ENCODE measurements at places on chromosomes 5 and 9.

- no peak overlapping the region for H3K4me3 ChIP-seq
- H3K27me3 ChIP-seq, result no peaks in the 10 kb centered on the region
- no peak overlapping the region for H3K27ac ChIP-seq
- DNase-seq, result peak; percentile 13
These were observed 789.3 kb downstream of the SEMA5A start for GRCh38 chr5:8756498-8757084.

DNA sequence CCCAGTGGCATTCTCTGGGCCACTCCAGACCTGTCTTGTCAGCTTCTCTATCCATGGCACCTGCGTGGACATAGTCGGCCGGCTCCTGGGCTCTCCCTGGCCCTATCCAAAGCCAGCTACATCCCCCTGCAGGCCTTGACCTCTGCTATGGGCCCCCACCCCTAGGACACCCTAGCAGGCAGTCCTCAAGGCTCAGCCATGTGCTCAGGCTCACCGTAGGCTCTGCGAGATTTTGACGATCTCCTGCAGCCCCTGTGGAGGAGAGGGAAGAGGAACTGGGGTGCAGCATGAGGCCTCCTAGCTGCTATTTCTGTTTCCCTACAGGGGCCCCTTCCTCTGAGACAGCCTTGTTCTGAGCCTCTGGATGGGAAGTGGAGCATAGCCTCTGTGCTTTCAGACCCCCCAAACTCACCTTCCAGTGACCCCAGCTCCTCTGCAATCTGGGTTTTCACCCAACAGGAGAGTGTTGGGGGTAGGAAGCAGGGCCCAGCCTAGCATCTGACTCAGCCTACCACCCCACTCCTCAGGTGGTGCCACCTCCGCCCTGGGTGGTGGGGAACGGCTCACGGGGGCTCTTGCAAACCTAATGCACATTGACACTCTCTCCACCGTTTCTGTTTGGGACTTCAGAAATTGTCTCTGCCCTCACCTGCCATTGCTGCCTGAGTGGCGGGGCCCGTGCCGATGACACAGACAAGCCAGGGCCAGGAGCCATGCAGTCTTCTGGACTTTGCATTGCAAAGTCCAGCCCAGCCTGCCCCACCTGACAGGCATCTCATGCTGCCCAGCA, 36.7 kb downstream of the HRH2 start:
- H3K36me3 ChIP-seq, result no peaks in the 10 kb centered on the region
- peak overlapping the region; percentile 99 for H3K27ac ChIP-seq
- H3K4me1 ChIP-seq, result peaks cover 70% of the 10 kb centered on the region
- H3K27me3 ChIP-seq, result peaks cover 10% of the 10 kb centered on the region
- DNase-seq, result no peak

GRCh38 chr9:104118916-104119315, 24.8 kb downstream of the SMC2 start:
- peaks cover 13% of the 10 kb centered on the region for H3K4me1 ChIP-seq
- H3K27ac ChIP-seq, result peak overlapping the region; percentile 43
- no peak overlapping the region for H3K4me3 ChIP-seq
- no peak for DNase-seq
- H3K27me3 ChIP-seq, result no peaks in the 10 kb centered on the region

DNA sequence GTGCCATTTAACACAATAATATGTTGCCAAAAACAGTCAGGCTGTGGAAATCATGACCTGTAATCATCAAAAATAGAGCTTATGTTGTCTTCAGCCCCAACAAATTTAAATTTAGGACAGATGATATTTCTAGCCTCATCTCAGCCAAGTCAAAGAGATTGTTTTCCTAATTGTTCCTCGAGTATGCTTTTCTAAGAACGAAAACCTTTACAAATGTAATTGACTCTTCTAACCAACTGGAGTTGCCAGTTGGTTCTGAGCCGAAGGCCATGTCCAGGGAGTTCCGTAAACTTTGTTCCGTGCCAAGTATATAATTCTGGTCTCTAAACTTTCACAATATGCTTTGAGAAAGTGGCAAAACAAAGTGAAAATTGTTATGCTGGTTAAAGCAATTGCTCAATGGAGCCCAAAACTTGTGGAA, 160.8 kb downstream of the CEMIP2 start:
- no peaks in the 10 kb centered on the region for H3K4me1 ChIP-seq
- no peaks in the 10 kb centered on the region for H3K36me3 ChIP-seq
- H3K27me3 ChIP-seq, result no peaks in the 10 kb centered on the region
- no peak overlapping the region for H3K4me3 ChIP-seq

DNA sequence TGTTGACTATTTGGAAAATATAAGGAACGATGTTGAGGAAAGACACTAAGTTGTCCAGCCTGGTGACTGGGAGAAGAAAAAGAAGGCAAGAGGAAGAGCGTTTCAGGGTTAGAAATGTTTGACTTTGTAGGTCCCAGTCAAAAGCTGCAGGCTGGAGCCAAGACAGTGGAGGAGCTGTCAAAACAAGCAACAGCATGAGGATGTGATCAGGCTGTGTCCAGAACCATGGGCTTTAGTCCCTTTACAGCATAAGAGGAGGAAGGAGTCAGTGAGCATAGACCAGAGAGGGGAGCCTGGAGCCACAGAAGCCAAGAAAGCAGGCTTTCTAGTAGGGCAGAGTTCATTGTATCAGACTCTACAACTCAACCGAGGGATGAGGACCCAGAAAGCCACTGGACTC, 658.5 kb downstream of the BNC2 start:
- H3K4me3 ChIP-seq, result no peak overlapping the region
- no peak for DNase-seq
- peaks cover 32% of the 10 kb centered on the region for H3K4me1 ChIP-seq
- peaks cover 5% of the 10 kb centered on the region for H3K36me3 ChIP-seq
- peaks cover 6% of the 10 kb centered on the region for H3K27me3 ChIP-seq

- peaks cover 3% of the 10 kb centered on the region for H3K27me3 ChIP-seq
- H3K4me3 ChIP-seq, result no peak overlapping the region
- H3K36me3 ChIP-seq, result no peaks in the 10 kb centered on the region
- H3K4me1 ChIP-seq, result no peaks in the 10 kb centered on the region
- no peak for DNase-seq
- H3K27ac ChIP-seq, result no peak overlapping the region
These were observed 55.0 kb upstream of the MARCHF11 start for GRCh38 chr5:16234598-16234997.

- DNase-seq, result no peak
- no peak overlapping the region for H3K4me3 ChIP-seq
- H3K4me1 ChIP-seq, result peaks cover 3% of the 10 kb centered on the region
- H3K27me3 ChIP-seq, result no peaks in the 10 kb centered on the region
These were observed 23.4 kb downstream of the PAM start for GRCh38 chr5:102778478-102778877.

- H3K36me3 ChIP-seq, result peaks cover 15% of the 10 kb centered on the region
- H3K27me3 ChIP-seq, result no peaks in the 10 kb centered on the region
- no peak overlapping the region for H3K4me3 ChIP-seq
- no peaks in the 10 kb centered on the region for H3K4me1 ChIP-seq
These were observed 27.5 kb downstream of the FSD1L start for GRCh38 chr9:105475302-105475701.

GRCh38 chr5:58615972-58616371, 33.1 kb downstream of the RAB3C start:
- H3K4me3 ChIP-seq, result no peak overlapping the region
- no peaks in the 10 kb centered on the region for H3K4me1 ChIP-seq
- H3K36me3 ChIP-seq, result no peaks in the 10 kb centered on the region
- DNase-seq, result no peak
- no peak overlapping the region for H3K27ac ChIP-seq

- DNase-seq, result no peak
- H3K27ac ChIP-seq, result no peak overlapping the region
- H3K36me3 ChIP-seq, result peaks cover 11% of the 10 kb centered on the region
- H3K4me3 ChIP-seq, result no peak overlapping the region
- peaks cover 10% of the 10 kb centered on the region for H3K4me1 ChIP-seq
These were observed 1.6 kb downstream of the CREB3 start for GRCh38 chr9:35734096-35734495.

Data from nephron progenitor cell (in vitro differentiated cells).